ENCODE measurements at places on chromosomes 2 and 18.

DNA sequence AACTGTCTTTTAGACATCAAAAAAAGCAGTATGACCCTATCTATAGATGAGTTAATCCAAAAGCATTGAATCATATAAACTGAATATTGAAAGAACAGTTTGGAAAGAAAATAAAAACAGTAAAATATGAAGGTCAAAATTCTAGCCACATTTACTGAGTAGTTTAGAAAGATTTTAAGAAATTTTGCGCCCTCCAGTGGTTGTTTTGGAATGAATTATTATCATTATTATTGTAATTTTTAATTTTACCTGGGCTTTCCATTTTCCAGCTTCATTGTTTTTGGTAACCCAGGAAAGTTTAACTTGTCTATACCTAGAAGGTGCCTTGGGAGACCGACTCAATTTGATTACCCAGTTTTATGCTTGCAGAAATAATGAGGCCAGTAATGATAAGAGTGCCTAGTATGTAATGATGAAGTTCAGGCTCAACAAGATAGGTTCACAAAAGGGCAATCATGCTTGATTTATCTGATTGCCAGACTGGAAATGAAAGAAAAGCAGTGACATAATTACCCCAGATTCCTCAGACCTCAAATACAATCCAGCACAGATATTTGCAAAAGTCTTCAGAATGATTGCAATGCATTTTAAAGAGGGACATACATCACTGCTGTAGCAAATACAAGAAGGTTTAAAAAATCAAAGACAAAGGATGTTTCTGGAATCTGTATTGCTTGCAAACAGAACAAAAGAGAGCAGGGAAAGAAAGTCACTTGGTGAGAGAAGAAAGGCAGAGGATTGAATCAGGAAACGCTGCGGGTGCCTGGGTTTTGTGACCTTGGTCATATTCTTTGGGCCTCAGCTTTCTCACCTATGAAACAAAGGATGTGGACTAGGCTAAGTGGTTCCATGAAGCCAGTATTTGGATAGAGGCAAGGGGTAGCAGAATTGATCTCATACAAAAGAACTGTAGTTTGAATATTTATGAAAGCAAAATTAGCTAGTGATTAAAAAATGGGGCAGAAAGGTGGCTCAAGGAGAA is 153.8 kb downstream of the MAP2 start:
- DNase-seq = no peak

- no peak for DNase-seq
Measured at GRCh38 chr2:186546846-186547245, 43.0 kb upstream of the ITGAV start.

DNA sequence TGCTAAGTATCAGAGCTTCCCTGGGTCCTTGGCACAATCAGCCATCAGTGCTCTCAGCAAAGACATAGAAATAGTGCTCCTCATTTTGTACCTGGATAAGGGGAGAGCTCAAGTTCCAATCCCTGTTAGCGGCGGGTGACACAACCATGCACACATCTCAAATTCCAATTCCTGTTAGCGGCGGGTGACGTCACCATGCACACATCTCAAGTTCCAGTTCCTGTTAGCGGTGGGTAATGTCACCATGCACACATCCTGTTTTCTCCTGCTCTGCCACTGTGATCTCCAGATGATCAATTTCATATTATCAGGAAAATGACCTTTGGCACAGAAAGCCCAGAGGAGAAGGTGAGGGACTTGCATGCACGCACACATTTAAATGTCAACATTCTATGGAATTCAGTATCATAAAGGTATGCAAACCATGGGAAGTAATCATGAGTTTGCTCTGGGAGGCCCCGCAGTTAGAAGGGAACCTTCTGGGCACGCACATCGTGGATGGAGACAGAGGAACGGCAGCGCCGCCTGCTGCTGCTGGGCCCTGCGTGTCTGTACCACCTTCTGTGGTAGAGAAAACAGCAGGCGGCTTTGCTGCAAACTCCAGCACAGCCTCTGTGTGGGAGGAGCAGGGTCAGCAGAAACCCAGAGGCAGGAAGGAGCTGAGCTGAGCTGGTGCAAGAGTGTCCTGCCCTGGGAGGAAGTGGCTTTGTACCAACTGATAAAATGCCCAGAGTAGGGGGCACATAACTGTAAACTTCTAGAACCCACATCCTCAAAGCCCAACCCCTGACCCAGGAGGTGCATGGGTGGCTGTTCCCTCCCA is 77.8 kb downstream of the MBP start:
- peak; percentile 81 for DNase-seq

DNA sequence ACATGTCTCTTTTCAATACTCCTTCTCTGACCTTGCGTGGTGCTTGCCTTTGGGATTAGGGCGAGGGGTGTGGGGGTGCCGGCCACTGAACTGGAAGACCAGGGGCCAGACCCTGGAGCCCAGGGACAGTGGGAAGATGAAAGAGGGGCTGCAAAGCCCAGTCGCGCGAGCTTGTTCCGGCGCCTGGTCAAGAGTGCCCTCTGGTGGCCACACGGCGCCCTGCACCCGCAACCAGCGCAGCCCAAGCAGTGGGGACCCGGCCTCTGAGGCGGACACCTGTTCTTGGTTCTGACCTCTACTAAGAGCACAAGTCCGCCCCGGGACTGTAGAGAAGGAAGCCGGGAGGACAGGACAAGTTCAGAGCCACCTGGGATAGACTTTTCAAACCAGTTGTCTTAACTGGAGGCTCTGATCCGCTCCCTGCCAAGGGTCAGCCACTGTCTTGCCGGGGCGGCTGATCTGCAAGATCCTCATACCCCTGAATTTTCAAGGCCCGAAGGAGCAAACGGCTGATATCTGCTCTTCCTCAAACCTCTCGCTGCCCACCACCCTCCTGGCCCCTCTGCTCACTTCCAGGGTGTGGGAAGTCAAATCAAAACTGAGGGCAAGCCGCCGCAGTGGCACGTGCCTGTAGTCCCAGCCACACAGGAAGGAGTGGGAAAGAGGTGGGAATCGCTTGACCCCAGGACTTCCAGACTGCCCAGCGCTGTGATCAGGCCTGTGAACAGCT is 14.9 kb upstream of the MSH6 start:
- peak; percentile 48 for DNase-seq

GRCh38 chr18:29028560-29028959 is 851.6 kb upstream of the CDH2 start:
- DNase-seq = no peak

- peak; percentile 77 for DNase-seq
Measured at GRCh38 chr18:50297621-50298442, 10.3 kb upstream of the CXXC1 start.

- no peak for DNase-seq
Measured at GRCh38 chr2:157691131-157691530, 62.5 kb upstream of the ACVR1C start.

- DNase-seq = no peak
Measured at GRCh38 chr2:27370816-27371620, 602 bp downstream of the SNX17 start.

DNA sequence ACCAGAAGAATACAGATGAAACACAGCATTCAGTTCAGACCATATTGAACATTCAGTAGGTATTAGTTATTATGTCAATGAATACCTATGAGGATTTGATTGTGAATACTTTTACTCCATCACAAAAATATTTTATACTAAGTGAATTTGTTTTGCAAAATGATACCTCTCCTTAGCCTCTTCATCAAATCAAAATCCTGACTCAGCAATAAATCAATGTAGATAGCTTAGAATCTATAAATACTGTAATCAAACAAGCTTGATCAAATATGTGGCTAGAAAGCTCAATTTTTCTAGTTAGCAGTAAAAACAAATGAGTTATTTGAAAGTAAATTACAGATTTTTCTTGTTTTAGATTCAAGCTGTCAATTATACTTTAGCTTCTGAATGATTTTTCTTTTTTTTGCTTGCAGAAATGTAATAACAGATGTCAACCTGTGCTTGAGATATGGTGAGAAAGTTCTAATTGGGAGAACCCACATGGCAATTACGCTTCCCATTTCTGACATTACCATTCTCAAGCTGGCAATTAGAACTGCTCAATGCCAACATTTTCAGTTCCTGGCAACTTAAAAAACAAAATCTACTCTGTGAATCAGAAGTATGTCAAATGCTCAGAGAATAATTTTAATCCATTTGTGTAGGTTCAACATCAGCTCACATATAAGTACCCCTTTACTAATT is 109.6 kb downstream of the PRELID3A start:
- DNase-seq = no peak

DNA sequence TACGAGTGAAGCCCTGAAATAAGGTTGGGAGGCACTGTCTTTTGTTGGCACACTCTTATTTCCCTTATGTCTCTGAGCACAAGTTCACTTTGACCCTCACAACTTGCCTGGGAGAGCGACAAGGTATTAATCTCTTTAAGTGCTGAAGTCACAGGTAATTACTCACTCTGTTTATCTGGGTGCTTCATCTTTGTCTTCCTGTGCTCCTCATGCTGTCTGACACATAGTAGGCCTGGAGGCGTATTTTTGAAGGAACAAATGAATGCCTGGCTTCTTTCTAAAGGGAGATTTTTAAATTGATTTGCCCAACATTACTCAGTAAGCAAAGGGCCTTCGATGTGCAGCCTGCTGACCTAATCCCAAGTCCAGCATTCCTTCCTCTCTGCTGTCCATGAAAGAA is 507.1 kb upstream of the TNP1 start:
- DNase-seq = no peak

DNA sequence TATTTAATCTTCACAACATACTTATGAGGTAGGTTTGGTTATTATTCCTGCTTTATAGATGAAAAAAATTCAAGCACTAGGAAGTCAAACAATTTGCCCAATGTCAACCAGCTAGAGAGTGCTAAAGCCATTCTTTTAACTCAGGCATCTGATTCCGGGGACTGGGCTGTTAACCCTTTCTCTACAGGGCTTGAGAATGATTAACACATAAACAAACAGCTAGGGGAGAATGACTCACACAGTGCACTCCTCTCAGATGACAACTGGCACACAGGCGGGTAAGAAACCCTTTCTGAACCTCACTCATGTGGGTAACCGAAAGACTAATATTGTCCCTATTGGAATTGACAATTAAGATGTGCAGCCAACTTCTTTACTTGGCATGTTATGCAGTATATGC is 86.3 kb upstream of the FSHR start:
- no peak for DNase-seq

DNA sequence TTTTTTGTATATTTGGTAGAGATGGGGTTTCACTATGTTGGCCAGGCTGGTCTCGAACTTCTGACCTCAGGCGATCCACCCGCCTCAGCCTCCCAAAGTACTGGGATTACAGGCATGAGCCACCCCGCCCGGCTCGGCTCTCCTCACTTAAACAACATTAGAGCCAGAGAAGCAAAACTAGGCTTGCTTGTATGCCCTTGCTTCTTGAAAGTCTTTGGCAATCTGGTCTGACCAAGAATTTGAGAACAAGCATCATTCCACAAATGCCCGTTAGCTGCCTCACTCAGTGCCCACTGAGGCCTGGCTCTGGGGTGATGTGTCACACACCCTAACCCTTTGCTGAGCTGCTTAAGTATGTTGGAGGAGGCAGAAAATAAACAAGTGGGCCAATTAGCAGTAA is 33.5 kb downstream of the SOWAHC start:
- no peak for DNase-seq

DNA sequence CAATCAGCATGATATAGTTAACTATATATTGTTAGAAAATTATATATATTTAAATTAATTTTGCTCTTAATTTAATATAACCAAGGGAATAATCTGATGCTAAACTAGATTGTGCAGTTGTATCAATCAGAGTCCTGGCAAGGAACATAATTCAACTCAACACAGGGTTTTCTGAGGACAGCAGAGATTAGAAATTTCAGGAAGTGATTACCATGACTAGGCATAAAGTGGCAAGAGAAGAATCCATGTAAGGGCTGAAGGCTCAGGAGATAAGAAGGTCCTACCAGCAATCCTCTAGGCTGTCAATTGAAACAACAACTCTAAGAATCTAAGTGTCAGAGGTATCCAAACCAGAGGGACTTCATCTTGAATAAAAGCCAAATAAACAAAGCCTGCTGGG is 807.8 kb downstream of the DSC3 start:
- no peak for DNase-seq

DNA sequence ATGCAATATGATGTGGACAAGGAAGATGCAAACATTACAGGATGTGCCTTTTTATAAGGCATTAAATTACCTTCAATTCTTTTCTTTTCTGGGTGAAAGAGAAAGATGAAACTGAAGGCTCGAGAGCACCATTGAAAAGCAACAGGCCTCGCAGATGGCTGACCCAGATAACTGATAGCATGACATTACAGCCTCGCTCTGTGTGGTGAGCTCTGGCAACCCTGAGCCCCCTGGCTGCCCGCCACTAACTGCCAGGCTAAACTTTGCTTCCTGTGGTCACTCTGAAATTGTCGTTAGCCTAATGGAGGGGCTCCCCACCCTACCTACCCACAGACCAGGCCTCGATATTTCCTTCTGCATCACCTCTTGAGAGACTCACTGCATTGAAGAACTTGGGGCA is 516.8 kb upstream of the FANCL start:
- no peak for DNase-seq

DNA sequence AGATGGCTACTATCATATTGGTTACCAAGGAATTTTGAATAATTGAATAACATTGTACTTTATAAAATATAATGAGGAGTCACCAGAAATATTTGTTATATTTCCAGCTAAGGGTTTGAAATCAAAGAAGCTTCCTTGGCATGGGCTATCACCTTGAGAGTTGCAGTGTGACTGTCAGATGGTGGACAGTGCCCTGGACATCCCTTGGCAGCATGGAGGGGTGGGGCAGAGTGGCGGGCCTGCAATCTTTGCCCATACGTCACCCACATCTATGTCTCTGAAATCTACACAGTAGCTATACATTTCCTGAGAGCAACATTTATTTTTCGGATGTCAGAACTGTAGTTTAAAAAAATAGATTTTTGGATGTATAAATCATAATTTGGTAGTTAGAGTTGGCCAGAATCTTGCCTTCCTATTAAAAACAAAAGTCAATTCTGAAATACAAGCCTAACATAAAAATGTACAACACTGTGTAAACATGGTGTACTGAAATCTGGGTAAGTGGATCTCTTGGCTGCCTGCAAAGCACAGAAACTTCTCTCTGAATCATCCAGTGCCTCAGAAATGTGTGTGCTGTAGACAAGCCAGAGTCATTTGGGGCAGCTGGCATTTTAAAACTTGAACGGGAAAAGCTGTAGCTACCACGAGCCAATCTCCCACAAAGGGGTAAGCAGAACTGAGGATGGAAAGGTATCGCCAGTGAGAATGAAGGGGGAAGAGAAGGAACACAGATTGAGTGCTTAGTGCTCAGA is 124.2 kb upstream of the ARHGAP28 start:
- no peak for DNase-seq

DNA sequence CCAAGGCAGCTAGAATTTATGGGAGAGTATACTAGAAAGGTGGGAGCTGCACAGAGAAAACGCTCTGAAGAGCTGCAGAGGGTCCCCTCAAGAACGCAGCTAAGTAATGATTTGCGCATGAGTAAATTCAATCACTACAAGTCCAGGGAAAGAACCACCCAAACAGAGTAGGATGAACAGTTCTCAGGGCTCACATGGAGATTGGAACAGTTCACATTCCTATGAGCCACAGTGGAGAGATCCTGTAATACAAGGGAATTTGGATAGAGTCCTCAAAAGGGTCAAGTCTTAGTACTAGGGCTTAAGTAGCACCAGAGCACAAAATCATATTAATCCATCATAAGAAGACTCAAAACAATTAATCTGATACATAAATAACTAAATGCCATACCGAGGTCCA is 12.7 kb downstream of the OLA1 start:
- no peak for DNase-seq
